ENCODE measurements at places on chromosomes 12 and 14. TPM values are rescaled to one million over a fixed set of nuclear protein-coding genes. Genes with fewer than 3 reads are reported as not detected.

- DNase-seq, result no peak
- peaks cover 19% of the 10 kb centered on the region for H3K27me3 ChIP-seq
- H3K27ac ChIP-seq, result no peak overlapping the region
- H3K36me3 ChIP-seq, result peaks cover 2% of the 10 kb centered on the region
- H3K4me3 ChIP-seq, result no peak overlapping the region
- H3K4me1 ChIP-seq, result no peaks in the 10 kb centered on the region
Measured at GRCh38 chr14:59510966-59511365, 26.6 kb downstream of the JKAMP start.

DNA sequence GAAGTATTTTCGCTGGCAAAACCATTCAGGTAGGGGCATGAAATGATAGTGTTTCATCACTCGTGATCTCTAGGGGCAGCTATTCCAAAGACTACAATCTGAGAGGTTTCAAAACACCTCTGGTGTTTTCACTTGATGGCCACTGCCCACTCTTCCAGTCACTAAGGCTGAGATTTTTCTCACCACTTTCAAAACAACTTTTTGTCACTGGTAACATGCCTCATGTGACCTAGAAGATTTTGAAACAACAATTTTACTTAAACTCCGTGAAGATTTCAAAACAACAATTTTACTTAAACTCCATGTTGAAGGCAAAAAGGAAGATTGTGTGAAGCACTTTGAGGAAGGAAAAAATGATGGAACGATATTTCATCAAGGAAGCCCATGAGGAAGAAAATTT is 1.2 kb upstream of the IRAK3 start:
- H3K27ac ChIP-seq, result no peak overlapping the region
- DNase-seq, result no peak
- H3K4me3 ChIP-seq, result peak overlapping the region; percentile 19

DNA sequence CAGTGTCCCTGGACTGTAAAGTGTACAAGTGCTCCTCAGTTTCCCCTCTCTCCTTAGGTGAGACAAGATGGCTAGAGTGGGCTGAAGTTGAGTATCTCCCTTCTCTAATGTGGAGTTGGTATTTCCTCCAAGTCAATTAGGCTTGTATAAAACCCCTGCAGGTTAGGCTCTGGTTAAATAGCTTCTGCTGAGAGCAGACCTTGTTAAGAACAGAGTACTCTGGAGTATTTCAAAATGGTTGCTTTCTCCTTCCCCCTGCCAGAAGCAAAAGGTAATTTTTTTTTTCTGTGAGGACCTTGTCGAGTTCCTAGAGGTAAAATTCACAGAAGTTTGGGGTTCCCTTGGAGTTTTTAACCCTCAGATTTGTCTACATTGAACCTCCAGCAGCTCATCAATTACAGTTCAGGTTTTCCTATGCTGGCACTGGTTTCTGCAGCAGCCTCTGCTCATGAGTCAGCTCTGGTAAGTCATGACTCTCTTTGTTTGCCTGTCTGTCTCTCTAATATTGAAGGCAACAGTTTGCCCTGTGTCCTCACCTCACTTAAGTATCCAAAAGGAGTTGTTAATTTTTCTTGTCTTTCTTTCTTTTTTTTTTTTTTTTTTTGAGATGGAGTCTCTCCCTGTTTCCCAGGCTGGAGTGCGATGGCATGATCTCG is 27.8 kb upstream of the GLIPR1 start:
- no peak for DNase-seq
- peaks cover 12% of the 10 kb centered on the region for H3K36me3 ChIP-seq
- peaks cover 2% of the 10 kb centered on the region for H3K27me3 ChIP-seq
- no peak overlapping the region for H3K4me3 ChIP-seq

DNA sequence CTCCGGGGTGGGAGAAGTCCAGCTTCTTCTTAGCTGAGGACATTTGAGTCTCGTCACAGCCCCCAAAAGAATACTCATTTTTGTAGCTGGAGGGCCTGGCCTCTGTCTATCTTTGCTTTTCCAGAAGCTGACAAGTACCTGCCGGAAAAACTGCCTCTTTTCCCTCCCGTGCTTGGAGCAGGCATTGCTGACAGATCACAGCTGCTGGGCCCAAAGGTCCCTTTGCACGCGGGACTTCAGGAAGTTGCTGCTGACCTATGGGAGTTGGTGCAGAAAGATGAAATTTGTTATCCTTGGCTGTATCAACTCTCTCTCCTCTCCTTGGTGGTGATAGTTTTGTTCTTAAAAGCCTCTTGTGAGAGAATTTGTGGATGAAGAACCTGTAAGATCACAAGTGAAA is 92.8 kb downstream of the PAPOLA start:
- no peak overlapping the region for H3K4me3 ChIP-seq
- no peaks in the 10 kb centered on the region for H3K36me3 ChIP-seq
- H3K27ac ChIP-seq, result no peak overlapping the region

- DNase-seq, result no peak
- H3K27ac ChIP-seq, result no peak overlapping the region
- H3K4me3 ChIP-seq, result no peak overlapping the region
- H3K27me3 ChIP-seq, result peaks cover 2% of the 10 kb centered on the region
Measured at GRCh38 chr12:130369816-130370215, 32.1 kb downstream of the PIWIL1 start.

DNA sequence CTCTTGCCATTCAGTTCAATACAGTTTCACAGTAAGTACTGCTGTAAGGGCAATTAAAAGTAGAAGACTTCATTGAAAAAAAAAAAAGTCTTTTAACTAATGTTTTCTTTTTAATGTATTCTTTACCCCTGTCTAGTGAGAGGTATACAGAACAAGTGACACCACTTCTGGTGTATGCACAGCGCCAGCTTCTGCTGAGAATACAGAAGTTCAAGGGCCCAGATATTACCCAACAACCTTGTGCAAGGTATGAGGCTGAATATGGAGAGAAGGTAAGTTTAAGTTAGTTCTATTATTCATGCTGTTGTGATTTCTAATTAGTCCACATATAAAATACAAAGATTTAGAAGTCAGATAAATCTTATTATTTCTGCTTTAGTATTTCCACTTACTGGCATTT is 168.7 kb downstream of the CFAP54 start:
- no peak for DNase-seq
- no peaks in the 10 kb centered on the region for H3K36me3 ChIP-seq
- no peak overlapping the region for H3K4me3 ChIP-seq

GRCh38 chr14:95480887-95481226 is 35.6 kb downstream of the SYNE3 start:
- no peak for DNase-seq
- H3K36me3 ChIP-seq, result peaks cover 29% of the 10 kb centered on the region
- H3K4me3 ChIP-seq, result no peak overlapping the region
- H3K27me3 ChIP-seq, result no peaks in the 10 kb centered on the region

DNA sequence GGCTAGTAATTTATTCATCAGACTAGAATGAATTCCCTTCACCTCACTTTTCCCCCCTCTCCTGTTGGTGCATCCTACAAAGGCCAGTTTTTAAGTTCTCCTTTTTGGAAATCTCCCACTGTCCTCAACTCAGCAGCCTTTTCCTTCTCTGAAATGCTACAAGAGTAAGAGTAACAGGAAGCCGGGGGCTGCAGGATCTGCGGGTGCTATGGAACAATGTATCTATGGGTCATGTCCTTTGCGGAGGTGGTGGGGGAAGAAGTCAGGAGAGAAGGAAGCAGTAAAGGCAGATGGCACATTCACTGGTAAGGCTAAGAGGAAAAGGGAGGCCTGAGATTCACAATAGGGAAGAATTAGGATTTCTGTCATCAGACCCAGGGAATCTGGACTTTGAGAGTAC is 22.2 kb upstream of the TESC start:
- peaks cover 3% of the 10 kb centered on the region for H3K27me3 ChIP-seq
- H3K36me3 ChIP-seq, result no peaks in the 10 kb centered on the region
- no peak overlapping the region for H3K27ac ChIP-seq
- no peak for DNase-seq
- H3K4me3 ChIP-seq, result no peak overlapping the region

DNA sequence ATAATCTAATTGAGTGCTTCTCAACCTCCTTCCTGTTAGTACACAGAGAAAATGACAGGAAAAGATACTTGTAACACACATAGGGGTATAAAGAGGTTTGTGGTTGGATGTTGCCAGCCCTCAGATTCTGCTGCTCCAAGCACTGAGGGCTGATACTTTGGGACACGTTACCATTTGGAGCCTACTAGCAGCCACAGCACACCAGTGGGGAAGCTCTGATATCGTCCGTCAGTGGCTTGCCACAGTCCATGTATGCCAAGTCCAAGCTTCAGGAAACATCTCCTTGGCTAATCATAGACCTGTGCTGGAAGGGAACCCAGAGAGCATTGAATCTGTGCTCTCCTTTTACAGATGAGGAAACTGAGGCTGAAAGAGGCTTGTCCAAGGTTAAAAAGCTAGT is 22.3 kb downstream of the B4GALNT3 start:
- no peak overlapping the region for H3K4me3 ChIP-seq
- H3K4me1 ChIP-seq, result peaks cover 4% of the 10 kb centered on the region
- peaks cover 38% of the 10 kb centered on the region for H3K27me3 ChIP-seq

GRCh38 chr12:55982319-55982936 is 8.6 kb downstream of the RAB5B start:
- peaks cover 6% of the 10 kb centered on the region for H3K4me1 ChIP-seq
- DNase-seq, result no peak
- no peaks in the 10 kb centered on the region for H3K27me3 ChIP-seq

- H3K27ac ChIP-seq, result no peak overlapping the region
- H3K4me1 ChIP-seq, result no peaks in the 10 kb centered on the region
- H3K27me3 ChIP-seq, result peaks cover 4% of the 10 kb centered on the region
- no peak overlapping the region for H3K4me3 ChIP-seq
- DNase-seq, result no peak
Measured at GRCh38 chr12:29270446-29270845, 110.5 kb downstream of the ERGIC2 start.

- no peak for DNase-seq
- no peaks in the 10 kb centered on the region for H3K4me1 ChIP-seq
- H3K27me3 ChIP-seq, result peaks cover 13% of the 10 kb centered on the region
- no peak overlapping the region for H3K4me3 ChIP-seq
- H3K36me3 ChIP-seq, result no peaks in the 10 kb centered on the region
- H3K27ac ChIP-seq, result no peak overlapping the region
Measured at GRCh38 chr12:108078428-108078827, 50.7 kb upstream of the WSCD2 start.

DNA sequence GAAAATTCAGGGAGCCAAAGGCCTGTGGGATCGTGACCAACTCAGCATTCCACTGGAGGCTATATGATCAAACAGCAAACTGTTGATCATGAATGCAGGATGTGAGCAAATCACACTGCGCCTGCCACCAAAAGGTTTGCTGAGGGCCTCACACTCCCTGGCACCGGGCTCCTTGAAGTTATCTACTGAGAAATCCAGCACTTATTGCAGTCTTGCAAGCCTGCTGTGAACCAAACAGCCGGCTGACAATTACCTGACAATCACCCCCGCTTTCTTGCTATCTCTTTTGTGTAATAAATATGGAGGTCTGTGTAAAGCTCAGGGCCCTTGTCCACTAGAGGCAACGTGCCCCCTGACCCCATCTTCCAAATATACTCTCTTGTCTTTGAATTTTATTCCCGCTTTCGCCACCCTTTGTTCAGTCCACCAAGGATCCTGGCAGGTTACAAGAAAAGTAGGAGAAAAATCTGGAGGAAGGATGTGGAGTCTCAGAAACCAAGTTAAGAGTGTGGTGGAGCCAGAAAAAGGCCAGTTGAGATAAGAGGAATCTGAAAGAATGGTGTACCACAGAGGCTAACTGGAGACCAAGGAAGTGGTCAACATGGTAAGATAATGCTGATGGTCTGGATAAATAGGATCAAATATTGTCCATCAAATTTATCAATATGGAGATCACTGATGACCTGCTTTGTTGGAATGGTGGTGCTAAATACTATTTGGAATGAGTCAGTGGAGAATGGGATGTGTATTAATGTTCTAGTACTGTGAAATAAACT is 229.2 kb downstream of the ALX1 start:
- no peak overlapping the region for H3K27ac ChIP-seq
- H3K4me3 ChIP-seq, result no peak overlapping the region
- no peaks in the 10 kb centered on the region for H3K27me3 ChIP-seq
- no peak for DNase-seq

- no peak for DNase-seq
- H3K36me3 ChIP-seq, result no peaks in the 10 kb centered on the region
- no peak overlapping the region for H3K27ac ChIP-seq
- H3K4me3 ChIP-seq, result no peak overlapping the region
Measured at GRCh38 chr12:66584673-66585072, 94.2 kb downstream of the GRIP1 start.

- no peak overlapping the region for H3K4me3 ChIP-seq
- H3K27ac ChIP-seq, result no peak overlapping the region
- no peak for DNase-seq
- H3K4me1 ChIP-seq, result no peaks in the 10 kb centered on the region
- H3K27me3 ChIP-seq, result no peaks in the 10 kb centered on the region
Measured at GRCh38 chr12:86254399-86255107, 1.6 kb downstream of the MGAT4C start.

GRCh38 chr12:98178126-98178525 is 337.3 kb upstream of the TMPO start:
- H3K4me3 ChIP-seq, result no peak overlapping the region
- H3K27me3 ChIP-seq, result no peaks in the 10 kb centered on the region
- no peak overlapping the region for H3K27ac ChIP-seq
- H3K4me1 ChIP-seq, result no peaks in the 10 kb centered on the region
- no peak for DNase-seq

GRCh38 chr12:109302358-109302757 is 6.7 kb downstream of the FOXN4 start:
- H3K27ac ChIP-seq, result no peak overlapping the region
- H3K36me3 ChIP-seq, result no peaks in the 10 kb centered on the region
- no peak for DNase-seq
- no peaks in the 10 kb centered on the region for H3K4me1 ChIP-seq
- no peak overlapping the region for H3K4me3 ChIP-seq
- peaks cover 16% of the 10 kb centered on the region for H3K27me3 ChIP-seq

DNA sequence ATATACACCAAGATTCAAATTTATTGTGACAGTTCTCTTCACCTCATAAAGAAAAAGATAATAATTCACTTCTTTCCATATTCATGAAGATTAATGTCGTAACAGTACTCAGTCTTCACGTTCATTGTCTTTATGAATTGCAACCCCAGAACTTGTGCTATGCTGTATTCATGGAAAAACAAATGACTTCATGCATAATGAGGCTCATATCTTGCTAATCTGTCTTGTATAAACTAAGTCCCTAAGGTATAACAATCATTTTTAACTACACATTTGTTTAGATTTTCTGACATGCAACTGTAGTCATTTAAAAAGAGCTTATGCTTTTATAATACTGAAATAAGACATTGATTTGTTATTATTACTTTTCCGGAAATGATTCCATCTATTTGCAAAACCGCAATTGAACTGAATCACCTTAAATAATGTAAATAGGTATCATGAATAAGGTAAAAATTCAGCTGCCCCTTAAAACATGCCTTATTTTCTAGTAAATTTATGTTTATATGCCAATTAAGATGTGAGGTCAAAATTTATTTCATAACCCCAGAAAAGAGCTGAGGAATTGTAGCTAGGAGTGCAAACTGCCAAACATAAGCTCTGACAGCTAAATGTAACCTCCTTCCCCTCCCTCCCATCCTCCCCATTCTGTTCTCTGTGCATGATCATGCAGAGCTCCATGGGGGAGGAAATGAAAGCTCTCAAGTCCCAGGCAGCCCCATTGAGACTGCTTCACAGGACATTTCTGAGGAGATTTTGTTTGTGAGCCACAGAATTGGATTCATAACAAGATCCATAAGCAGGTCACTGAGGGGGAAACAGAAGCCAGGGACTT is 301.6 kb downstream of the ATP23 start:
- H3K27ac ChIP-seq, result no peak overlapping the region
- no peak overlapping the region for H3K4me3 ChIP-seq
- no peaks in the 10 kb centered on the region for H3K27me3 ChIP-seq

KCNC2 gene
- total RNA-seq, result not detected

SIX6 gene
- not detected for total RNA-seq

CCDC177 gene
- not detected for total RNA-seq

IGFBP6 gene
- 5.4 TPM for total RNA-seq

PLEKHG7 gene
- total RNA-seq, result not detected

MYBPC1 gene
- not detected for total RNA-seq

NR1H4 gene
- total RNA-seq, result not detected

RD3L gene
- total RNA-seq, result not detected

Measured in activated CD8-positive, alpha-beta T cell treated with anti-CD3 and anti-CD28 coated beads, Interleukin-2, amount 10 ng/mL, durations not matched to agents 7 days and 5 days (primary cell).